ENCODE measurements at places on chromosomes 1 and 21.

- no peak for DNase-seq
Observed at GRCh38 chr1:33060579-33061083, 20.3 kb upstream of the AZIN2 start.

DNA sequence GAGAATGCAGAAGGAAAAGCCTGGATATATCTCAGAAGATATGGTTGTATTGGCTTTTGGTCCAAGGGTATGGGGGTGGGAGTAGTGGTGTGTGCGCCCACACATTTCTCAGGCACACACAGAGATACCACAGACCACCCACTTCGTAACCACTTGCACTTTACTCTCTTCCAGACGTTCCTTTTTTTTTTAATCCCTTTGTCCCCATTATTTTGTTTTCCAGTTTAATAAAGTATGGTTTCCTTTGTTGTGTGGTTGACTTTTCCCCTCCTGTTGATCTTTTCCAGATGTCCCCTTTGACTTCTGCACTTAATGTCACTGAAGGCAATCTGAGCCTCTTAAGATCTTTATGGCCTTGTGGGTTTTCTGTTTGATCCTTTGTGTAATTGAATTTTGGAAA lies 10.5 kb upstream of the TARS2 start:
- no peak for DNase-seq

DNA sequence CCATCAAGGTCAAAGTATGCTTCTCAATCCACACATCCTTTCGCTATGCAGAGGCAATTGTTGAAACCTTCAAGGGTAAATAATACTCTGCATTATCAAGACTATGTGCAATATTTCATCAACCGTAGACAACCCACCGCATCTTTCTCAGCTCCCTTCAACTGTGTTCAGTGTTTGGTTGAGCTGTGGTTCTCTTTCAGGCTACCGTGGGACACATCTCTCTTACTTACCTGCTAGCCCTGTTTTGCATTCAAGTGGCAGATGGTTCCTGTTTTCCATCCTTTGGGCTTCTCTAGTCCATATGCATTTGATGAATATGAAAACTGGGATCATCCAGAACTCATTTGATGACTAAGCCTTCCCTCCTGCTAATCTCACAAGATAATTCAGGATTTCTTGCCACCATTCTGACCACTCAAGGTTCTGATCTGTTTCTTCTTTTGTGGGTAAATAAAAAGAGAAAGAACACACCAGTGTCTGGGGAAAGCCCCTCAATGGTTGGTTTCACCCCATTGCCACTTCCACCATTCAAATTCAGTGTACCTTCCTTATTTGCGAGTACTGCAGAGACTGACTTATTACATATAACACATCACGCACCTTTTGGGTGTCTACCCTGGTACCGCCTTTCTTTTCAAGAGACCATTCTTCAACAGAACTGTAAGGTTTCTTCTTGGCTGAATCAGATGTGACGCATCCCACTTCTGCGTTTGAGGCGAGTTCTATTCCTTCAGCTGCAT lies 61.7 kb downstream of the BACE2 start:
- no peak for DNase-seq

- no peak for DNase-seq
Observed at GRCh38 chr1:209187589-209187988, 395.9 kb upstream of the CAMK1G start.

DNA sequence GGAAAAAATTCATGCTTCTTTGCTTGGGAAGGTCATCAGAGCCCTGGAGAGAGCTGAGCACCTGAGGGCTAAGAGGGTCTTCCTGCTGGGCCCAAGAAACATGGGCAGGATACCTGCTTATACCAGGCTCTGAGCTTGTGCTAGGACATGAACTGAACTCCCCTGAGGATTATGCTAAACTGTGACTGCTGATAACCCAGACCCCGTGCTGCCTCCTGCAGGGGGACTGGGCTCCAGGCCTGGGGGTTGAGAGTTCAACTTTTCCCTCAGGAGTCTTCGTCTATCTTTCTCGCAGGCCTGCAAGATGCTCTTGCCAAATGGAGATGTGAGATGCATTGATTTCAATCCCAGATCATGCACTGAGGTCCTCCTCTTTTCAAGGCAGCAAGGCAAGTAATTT lies 368.5 kb downstream of the HHAT start:
- no peak for DNase-seq

- no peak for DNase-seq
Observed at GRCh38 chr1:206929524-206929923, 7.8 kb upstream of the FCMR start.

GRCh38 chr1:11550664-11551283 lies 71.8 kb downstream of the DISP3 start:
- no peak for DNase-seq

DNA sequence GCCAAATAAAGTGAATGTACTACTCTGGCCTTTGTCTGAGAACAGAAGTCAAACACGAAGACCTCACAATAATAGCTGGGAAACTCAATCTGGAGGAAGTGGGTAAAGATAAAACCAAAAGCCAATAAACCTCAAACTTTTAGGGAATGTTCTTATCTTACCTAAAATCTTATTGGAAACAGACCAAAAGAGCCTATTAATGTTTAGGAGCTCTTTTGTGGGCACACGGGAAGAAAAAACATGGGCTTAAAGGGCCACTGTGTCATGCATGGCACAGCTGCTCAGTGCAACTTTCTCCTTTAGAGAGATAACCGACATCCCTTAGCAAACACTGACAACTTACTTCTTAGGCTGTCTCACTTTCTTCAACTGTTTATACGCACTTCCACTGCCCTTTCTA lies 16.1 kb downstream of the EIF2B3 start:
- no peak for DNase-seq

GRCh38 chr1:2811533-2811918 lies 10.0 kb upstream of the TTC34 start:
- DNase-seq: no peak

- no peak for DNase-seq
Observed at GRCh38 chr1:183827801-183828200, 22.9 kb downstream of the RGL1 start.

DNA sequence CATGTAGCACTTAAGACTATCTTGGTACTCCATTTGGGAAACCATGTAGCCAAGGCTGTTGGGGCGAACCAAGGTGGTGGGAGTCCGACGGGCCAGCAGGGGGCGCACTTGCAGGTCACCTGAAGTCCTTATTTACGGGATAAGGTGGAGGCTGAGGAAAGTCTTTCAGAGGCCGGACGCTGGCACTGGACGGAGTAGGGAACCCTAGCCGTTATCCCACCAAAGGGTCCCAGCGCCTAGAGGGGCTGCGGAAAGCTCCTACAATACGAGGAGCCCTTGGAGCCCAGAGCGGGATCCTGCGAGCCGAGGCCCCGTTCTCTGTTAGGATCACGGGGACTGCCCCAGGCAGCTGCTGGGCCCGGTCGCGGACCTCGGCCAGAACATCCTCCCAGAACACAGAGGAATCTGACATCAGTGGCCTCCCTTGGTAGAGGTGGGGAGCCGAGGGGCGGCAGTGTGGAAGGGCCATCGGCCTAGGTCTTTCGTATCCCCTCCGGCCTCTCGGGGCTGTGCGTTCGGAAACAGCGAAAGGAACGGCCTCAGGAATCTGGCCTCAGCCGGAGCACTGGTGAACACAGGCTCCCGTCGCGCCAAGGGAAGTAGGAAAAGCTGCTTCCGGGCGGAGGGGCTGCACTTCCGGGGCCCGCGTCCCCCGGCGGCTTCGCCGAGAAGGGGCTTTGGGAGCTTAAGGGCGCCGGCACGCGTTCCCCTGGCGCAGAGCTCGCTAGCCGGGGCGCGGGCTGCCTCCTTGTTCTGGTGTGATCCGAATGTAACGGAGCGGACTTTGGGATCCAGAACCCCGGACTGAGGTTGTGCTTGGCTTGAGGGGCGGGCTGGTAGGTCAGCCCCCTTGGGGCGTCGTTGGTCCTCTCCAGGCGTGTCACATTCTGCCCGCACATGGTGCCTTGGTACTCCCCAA lies 29.9 kb upstream of the RPTN start:
- no peak for DNase-seq

Data from NCI-H1694 (cell line).